ENCODE measurements at places on chromosomes 7 and 10. TPM values are rescaled to one million over a fixed set of nuclear protein-coding genes. Genes with fewer than 3 reads are reported as not detected.

GRCh38 chr7:45295222-45295621 is 137.6 kb downstream of the RAMP3 start:
- DNase-seq: no peak

DNA sequence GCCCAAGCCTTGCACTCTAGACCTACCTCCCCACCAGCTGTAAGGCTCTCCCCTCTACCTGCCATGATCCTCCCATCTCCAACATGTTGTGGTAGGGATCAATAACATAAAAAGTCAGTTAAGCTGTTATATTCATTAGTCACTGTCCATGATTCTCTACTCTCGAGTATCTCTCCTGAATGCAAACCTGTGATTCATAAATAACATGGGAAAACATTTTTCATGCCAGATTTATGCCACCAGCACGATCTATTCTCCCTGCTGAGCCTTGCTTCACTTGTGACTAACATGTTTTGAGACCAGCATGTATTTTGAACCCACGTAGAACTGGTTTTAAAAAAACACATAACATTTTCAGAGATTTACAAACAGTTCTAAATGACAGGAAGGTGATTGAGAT is 30.3 kb downstream of the TMEM168 start:
- no peak for DNase-seq

DNA sequence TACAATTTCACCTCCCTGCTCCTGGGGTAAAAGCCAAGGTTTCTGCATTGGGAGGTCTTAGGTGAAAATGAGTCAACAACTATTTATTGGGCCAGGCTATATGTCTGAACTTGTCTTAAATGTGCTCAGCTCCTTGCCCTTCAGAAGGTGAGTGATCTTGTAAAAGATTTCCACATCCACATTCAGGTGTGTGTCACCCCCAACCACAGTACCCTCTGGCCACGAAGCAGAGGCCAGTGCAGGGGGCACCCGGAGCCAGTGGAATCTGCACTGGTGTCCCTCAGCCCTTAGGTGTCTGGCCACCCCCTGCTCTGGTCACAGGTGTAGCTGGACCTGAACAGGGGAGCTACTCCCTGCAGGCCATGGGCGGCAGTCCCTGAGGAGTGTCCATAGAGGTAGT is 198.5 kb downstream of the PAXIP1 start:
- DNase-seq: no peak

DNA sequence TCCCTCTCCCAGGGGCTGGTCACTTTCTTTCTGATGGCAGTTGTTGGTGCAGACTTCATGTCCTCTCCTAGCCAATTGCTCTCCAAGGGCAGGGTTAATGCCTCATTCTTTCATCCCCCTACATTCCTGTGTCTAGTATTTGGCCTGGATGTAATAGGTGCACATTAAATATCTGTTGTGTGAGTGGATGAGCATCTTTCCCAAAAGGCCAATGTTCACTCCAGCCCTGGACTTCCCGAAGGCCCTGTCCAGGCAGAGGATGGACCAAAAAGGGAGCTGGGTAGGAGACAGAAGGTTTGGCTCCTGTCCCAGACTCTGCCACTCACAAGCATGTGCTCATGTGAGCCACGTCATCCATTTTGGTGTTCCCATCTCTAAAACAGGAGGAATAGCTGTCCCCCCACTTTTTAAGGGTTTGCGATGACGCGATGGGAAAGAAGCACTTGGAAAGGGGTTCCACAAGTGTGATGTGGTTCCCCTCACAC is 47.5 kb downstream of the RGS10 start:
- peak; percentile 8 for DNase-seq

DNA sequence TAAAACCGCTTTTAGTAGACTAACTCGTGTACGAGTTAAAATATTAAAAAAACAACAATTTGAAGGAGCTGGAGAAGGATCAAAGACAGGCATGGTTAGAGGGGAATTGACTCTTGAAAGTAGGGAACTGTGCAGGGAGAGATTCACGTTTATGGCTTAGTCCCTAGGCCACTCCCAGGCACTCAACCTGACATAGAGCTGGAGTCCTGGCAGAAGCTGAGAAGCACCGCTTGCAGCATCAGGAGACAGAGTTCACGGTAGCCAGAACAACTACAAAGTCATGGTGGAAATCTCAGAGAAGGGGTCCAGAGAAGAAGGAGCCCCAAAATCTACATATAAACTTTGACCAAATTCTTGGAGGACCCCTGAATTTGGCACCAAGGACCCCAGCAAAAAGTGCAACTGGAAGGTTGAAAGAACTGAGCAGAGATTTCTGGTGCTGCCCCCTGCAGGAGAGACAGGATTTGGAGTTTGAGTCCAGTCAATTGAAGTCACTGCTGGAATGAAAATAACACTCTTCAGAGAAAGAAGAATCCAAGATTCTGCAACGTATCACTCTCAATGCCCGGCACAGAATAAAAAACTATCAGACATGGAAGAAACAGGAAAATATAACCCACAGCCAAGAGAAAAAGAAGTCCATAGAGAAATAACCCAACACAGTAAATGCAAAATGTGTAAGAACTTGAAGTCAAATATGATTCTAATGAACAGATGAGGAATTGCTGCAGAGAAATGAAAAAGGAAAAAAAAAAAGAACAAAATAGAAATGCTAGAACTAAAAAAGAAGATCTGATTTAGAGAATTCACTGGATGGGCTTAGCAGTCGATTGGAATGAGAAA is 493.3 kb upstream of the PODXL start:
- peak; percentile 28 for DNase-seq

DNA sequence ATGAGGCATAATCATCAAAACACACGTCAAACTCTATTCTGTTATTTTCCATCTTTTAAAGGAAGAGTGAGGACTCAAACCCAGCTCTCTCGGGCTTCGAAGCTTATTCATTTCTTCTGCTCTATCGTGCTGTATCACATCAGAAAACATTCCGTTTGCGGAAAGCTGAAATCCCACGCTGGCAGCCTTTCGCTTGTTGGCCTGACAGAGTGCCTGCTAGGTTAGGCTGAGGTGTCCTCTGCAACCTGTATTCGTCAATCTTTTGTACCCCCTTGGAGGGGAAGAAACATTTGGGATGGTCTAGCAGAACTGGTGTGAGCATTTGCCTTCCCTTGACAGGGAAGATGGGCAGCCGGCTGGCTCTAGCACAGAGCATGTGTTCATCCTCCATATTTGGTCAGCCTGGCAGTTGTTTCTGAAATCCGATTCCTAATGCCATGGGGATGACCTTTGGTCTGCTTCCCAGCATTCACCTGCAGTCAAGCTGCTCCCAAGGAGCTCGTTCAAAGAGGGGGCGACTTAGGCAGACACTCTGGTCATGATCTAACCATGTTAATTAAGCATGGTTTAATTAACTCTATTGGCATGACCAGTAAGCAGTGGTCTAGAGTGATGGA is 55.2 kb downstream of the TACC2 start:
- DNase-seq: no peak

- DNase-seq: no peak
Measured at GRCh38 chr7:121328508-121329190, at the start of gene WNT16. TSS of gene WNT16 (plus strand) at chr7:121329000. CDS start at chr7:121329293, 293 bp downstream.

GRCh38 chr10:120019568-120019967 is 127.0 kb downstream of the SEC23IP start:
- no peak for DNase-seq

The CHST3 gene
- total RNA-seq: 59.0 TPM

The PARP12 gene
- 19.6 TPM for total RNA-seq

The GPER1 gene
- total RNA-seq: 7.3 TPM

The NUTM2D gene
- total RNA-seq: 0.36 TPM

The CNNM1 gene
- not detected for total RNA-seq

The TMEM130 gene
- 4.1 TPM for total RNA-seq

The FAM131B gene
- 3.9 TPM for total RNA-seq
